ENCODE measurements at places on chromosomes 3 and 15. TPM values are rescaled to one million over a fixed set of nuclear protein-coding genes. Genes with fewer than 3 reads are reported as not detected.
A peak's percentile ranks its signal among the peaks of the same experiment; 100 is the strongest.

- no peak for DNase-seq
- H3K27me3 ChIP-seq: no peaks in the 10 kb centered on the region
- peak overlapping the region; percentile 25 for H3K27ac ChIP-seq
These were observed 18.0 kb downstream of the SCG5 start for GRCh38 chr15:32659340-32660155.

Gene SMCO1
- not detected for polyA plus RNA-seq

Gene ABHD5
- polyA plus RNA-seq: 59.8 TPM

GRCh38 chr15:63277038-63277892, at the start of gene APH1B:
TSS of gene APH1B (plus strand) at chr15:63277605. CDS start at chr15:63277624, 19 bp downstream.
- H3K27me3 ChIP-seq: no peaks in the 10 kb centered on the region
- H3K4me1 ChIP-seq: peaks cover 3% of the 10 kb centered on the region
- peak within 1 kb of the TSS; percentile 73 for H3K27ac ChIP-seq
- DNase-seq: peak; percentile 66
- H3K36me3 ChIP-seq: no peaks in the 10 kb centered on the region

DNA sequence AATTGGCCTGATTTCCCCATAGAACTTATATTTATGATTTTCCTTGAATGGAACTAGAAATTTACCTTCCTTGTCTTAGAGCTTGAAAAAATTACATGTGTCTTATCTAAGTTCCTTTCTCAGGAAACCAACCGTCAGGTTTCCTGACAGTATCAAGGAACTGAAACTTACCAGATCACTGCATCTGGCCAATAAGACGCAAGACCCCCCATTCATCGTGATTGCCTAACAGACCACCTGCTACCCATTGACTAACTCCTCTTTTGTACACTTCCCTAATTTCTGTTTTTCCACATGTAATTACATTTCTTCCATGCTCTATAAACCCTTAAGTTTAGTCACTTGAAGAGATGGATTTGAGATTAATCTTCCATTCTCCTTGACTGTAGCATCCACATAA, 517.2 kb upstream of the CBLB start:
- no peaks in the 10 kb centered on the region for H3K36me3 ChIP-seq
- no peak overlapping the region for H3K27ac ChIP-seq
- DNase-seq: no peak
- H3K4me3 ChIP-seq: no peak overlapping the region

- H3K36me3 ChIP-seq: no peaks in the 10 kb centered on the region
- peaks cover 24% of the 10 kb centered on the region for H3K27me3 ChIP-seq
- peaks cover 24% of the 10 kb centered on the region for H3K4me1 ChIP-seq
These were observed 1.1 kb downstream of the HES1 start for GRCh38 chr3:194137008-194137505.

DNA sequence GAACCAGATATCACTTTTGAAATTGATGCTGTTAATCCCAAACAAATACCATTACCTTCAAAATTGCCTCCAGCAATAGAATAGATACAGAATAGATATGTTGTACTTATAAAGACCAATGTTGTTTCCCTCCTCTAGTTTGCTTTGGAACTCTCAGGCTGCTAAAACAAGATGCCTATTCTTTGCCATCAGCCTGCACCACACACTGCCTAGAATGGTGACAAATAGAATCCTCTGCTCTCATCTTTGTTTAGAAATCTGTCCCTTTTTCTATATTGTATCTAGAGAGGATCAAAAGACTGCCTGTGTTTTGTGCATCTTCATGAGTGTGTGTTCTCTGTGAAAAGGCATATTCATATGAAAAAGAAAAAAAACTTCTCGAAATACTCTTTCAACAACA, 349.2 kb upstream of the CCDC54 start:
- H3K27ac ChIP-seq: no peak overlapping the region
- no peaks in the 10 kb centered on the region for H3K4me1 ChIP-seq
- H3K27me3 ChIP-seq: no peaks in the 10 kb centered on the region
- H3K4me3 ChIP-seq: no peak overlapping the region
- no peak for DNase-seq

DNA sequence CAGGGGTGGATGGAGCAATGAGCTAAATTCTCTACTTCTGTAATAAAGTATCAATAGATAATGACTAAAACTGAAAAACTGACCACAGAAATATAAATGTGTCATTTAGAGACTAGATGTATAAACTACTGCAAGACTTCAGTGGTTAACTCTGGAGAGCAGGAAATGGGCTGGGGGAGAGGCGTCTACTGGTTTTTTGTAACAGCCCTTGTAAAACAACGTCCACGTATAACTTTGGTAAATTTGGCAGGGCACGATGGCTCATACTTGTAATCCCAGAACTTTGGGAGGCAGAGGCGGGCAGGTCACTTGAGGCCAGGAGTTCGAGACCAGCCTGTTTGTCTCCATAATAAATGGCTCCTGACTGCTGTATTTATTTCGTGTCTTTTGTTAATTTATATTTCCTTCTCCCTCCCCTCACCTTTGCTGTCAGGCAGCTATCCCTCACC, 12.5 kb downstream of the RAB27A start:
- no peak overlapping the region for H3K27ac ChIP-seq
- H3K4me1 ChIP-seq: peaks cover 16% of the 10 kb centered on the region
- no peak overlapping the region for H3K4me3 ChIP-seq

Gene ROBO2
- polyA plus RNA-seq: 2.2 TPM

Gene BMF
- polyA plus RNA-seq: 2.2 TPM

Gene PLA2G4E
- not detected for polyA plus RNA-seq

Gene SPTBN5
- polyA plus RNA-seq: 0.21 TPM

Gene GRK7
- polyA plus RNA-seq: not detected

GRCh38 chr3:9169956-9170850, 79.2 kb downstream of the SRGAP3 start:
- DNase-seq: no peak
- no peaks in the 10 kb centered on the region for H3K36me3 ChIP-seq
- H3K27me3 ChIP-seq: no peaks in the 10 kb centered on the region

- H3K36me3 ChIP-seq: no peaks in the 10 kb centered on the region
- H3K4me1 ChIP-seq: no peaks in the 10 kb centered on the region
- H3K27ac ChIP-seq: no peak overlapping the region
These were observed 437.8 kb upstream of the AZI2 start for GRCh38 chr3:28786446-28786845.

DNA sequence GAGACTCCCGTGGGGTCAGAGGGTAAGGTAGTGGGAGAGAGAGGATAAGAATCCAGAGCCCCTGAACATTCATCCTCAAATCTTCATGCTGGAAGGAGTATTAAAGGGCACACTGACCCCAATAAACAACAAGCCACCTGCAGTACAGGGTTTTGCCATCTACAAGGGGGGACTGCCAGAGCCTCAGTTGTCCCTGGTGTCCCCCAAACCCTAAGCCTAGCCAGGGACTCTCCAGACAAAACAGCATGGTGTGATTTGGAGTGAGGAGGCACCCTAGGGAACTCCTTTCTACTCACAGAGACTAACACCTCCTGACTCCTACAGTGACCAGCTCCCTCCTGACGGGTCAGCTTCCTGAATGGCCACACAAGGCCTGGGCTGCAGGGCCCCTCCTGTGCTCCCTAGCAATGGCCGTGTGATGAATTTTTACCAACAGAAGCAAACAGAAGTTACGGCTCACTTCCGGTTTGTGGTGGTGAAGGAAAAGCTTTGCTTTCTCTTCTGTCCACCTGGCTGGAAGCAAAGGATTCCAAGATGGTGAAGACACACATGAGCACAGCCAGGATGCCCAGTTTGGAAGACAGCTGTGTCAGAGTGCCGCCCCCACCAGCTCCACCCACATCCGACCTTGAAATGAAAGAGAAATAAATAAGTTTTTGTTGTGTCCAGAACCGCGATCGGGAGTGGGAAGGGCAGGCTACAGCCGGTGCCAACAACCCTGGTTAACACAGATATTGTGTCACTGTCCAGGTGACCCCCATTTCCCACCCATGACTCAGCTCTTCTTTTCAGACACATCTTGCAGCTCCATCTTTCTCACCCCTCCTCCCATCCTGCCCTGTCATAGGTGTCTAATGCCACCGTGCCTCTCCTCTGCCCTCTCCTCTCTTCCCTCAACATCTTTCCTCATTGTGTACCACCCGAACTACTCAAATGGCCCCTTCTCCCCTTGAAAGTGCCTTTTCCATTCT, 69.6 kb upstream of the ATP13A3 start:
- no peak overlapping the region for H3K27ac ChIP-seq
- H3K4me1 ChIP-seq: peaks cover 4% of the 10 kb centered on the region
- DNase-seq: no peak
- H3K27me3 ChIP-seq: no peaks in the 10 kb centered on the region
- H3K4me3 ChIP-seq: no peak overlapping the region

Gene SPINK8
- not detected for polyA plus RNA-seq

Data from fibroblast of lung (primary cell).